ENCODE measurements at places on chromosomes 3 and 15.

- no peak overlapping the region for H3K27ac ChIP-seq
- no peak overlapping the region for H3K4me3 ChIP-seq
- H3K27me3 ChIP-seq = no peaks in the 10 kb centered on the region
- no peak for DNase-seq
- no peaks in the 10 kb centered on the region for H3K36me3 ChIP-seq
Observed at GRCh38 chr3:187567021-187567420, 103.2 kb downstream of the SST start.

- H3K4me3 ChIP-seq = no peak overlapping the region
- no peaks in the 10 kb centered on the region for H3K27me3 ChIP-seq
- H3K27ac ChIP-seq = no peak overlapping the region
- H3K36me3 ChIP-seq = no peaks in the 10 kb centered on the region
- no peak for DNase-seq
- no peaks in the 10 kb centered on the region for H3K4me1 ChIP-seq
Observed at GRCh38 chr15:38242055-38242454, 10.6 kb upstream of the SPRED1 start.

GRCh38 chr3:42443292-42443691, 32.9 kb upstream of the LYZL4 start:
- DNase-seq = no peak
- peaks cover 32% of the 10 kb centered on the region for H3K4me1 ChIP-seq
- H3K4me3 ChIP-seq = no peak overlapping the region
- H3K27me3 ChIP-seq = no peaks in the 10 kb centered on the region
- no peaks in the 10 kb centered on the region for H3K36me3 ChIP-seq
- H3K27ac ChIP-seq = no peak overlapping the region

GRCh38 chr15:61715082-61715481, 345.2 kb downstream of the VPS13C start:
- H3K4me3 ChIP-seq = no peak overlapping the region
- no peak for DNase-seq
- H3K27me3 ChIP-seq = no peaks in the 10 kb centered on the region
- H3K4me1 ChIP-seq = no peaks in the 10 kb centered on the region
- no peak overlapping the region for H3K27ac ChIP-seq
- H3K36me3 ChIP-seq = no peaks in the 10 kb centered on the region

- peaks cover 5% of the 10 kb centered on the region for H3K36me3 ChIP-seq
- no peaks in the 10 kb centered on the region for H3K27me3 ChIP-seq
- H3K27ac ChIP-seq = no peak overlapping the region
- peaks cover 4% of the 10 kb centered on the region for H3K4me1 ChIP-seq
Observed at GRCh38 chr15:78047761-78048627, 29.5 kb downstream of the TBC1D2B start.

- DNase-seq = peak; percentile 69
- no peak overlapping the region for H3K27ac ChIP-seq
- no peaks in the 10 kb centered on the region for H3K4me1 ChIP-seq
- H3K27me3 ChIP-seq = no peaks in the 10 kb centered on the region
- H3K4me3 ChIP-seq = no peak overlapping the region
Observed at GRCh38 chr3:54830658-54831057, 97.2 kb downstream of the LRTM1 start.

DNA sequence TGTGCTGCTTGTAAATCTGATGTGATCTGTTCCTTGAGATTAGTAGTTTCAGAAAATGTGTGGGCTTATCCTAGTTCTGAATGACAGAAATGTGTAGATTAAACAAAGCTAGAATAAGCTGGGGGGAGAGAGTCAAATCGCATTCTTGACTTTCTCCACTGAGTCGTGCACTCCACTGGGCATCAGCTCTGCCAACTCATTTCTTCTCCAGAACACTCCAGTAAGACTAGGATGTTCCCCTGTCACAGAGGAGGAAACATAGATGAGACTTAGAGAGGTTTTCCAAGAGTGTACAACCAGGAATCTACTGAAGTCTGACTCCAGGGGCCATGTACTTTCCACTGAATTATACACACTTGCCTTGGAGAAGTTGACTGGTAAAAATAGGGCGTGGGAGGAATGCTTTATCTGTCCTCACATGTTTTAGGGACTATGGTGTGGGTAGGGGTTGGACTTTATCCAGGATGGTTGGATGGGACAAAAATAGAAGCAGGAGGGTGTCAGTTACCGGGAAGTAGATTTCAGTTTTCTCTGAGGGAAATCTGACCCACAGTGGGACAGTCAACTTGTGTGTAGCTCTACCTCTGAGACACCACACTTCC, 298.2 kb downstream of the UBE2E2 start:
- no peak for DNase-seq
- no peaks in the 10 kb centered on the region for H3K4me1 ChIP-seq
- H3K4me3 ChIP-seq = no peak overlapping the region
- H3K36me3 ChIP-seq = no peaks in the 10 kb centered on the region
- H3K27ac ChIP-seq = no peak overlapping the region

- peaks cover 3% of the 10 kb centered on the region for H3K4me1 ChIP-seq
- H3K27me3 ChIP-seq = no peaks in the 10 kb centered on the region
- DNase-seq = no peak
- no peak overlapping the region for H3K27ac ChIP-seq
- H3K36me3 ChIP-seq = no peaks in the 10 kb centered on the region
- H3K4me3 ChIP-seq = no peak overlapping the region
Observed at GRCh38 chr3:154228561-154229216, 95.6 kb downstream of the DHX36 start.

- H3K27me3 ChIP-seq = peaks cover 8% of the 10 kb centered on the region
- H3K36me3 ChIP-seq = peaks cover 8% of the 10 kb centered on the region
- H3K4me3 ChIP-seq = peak overlapping the region; percentile 52
- no peaks in the 10 kb centered on the region for H3K4me1 ChIP-seq
- DNase-seq = no peak
Observed at GRCh38 chr3:148992027-148992634, 791 bp downstream of the GYG1 start.

GRCh38 chr15:54843006-54843405, 353.7 kb downstream of the RSL24D1 start:
- H3K4me3 ChIP-seq = no peak overlapping the region
- no peaks in the 10 kb centered on the region for H3K27me3 ChIP-seq
- no peak for DNase-seq
- no peaks in the 10 kb centered on the region for H3K4me1 ChIP-seq

- DNase-seq = no peak
- H3K27ac ChIP-seq = no peak overlapping the region
- no peaks in the 10 kb centered on the region for H3K27me3 ChIP-seq
- H3K4me3 ChIP-seq = no peak overlapping the region
- no peaks in the 10 kb centered on the region for H3K36me3 ChIP-seq
Observed at GRCh38 chr3:160678292-160678842, 1.4 kb downstream of the ARL14 start.

DNA sequence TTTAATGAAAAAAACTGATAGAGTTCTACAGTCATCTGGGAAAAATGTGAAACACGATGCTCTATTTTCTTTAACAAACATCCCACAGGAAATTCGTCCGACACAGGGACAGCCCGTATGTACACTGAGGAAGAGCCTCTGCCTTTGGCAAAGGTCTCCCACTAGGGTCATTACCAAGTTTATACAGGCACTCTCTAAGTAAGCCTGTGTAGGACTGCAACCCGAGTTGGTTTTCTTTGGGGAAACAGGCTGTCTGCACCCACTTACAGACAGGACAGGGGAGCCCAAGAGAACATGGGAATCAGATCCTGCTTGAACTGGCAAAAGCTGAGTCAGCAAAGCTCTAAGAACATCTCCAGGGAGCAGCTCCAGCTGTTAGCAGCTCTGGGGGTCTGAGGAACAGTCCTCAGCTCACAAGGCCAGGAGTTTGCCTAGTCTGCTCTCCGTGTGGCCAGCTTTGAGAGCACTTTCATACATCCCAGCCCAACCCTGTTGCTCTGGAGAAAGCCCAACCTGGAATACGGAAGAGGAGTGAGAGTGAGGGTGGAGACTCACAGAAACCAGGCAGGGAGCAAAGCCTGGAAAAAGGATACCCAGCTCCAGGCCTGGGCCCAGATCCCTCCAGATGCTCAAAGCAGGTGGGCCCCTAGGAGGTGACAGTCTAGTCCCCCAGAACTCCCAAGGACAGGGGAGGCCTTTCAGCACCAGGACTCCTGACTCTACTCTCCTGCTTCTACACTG, 1.9 kb downstream of the TBC1D2B start:
- H3K27me3 ChIP-seq = no peaks in the 10 kb centered on the region
- H3K27ac ChIP-seq = no peak overlapping the region

DNA sequence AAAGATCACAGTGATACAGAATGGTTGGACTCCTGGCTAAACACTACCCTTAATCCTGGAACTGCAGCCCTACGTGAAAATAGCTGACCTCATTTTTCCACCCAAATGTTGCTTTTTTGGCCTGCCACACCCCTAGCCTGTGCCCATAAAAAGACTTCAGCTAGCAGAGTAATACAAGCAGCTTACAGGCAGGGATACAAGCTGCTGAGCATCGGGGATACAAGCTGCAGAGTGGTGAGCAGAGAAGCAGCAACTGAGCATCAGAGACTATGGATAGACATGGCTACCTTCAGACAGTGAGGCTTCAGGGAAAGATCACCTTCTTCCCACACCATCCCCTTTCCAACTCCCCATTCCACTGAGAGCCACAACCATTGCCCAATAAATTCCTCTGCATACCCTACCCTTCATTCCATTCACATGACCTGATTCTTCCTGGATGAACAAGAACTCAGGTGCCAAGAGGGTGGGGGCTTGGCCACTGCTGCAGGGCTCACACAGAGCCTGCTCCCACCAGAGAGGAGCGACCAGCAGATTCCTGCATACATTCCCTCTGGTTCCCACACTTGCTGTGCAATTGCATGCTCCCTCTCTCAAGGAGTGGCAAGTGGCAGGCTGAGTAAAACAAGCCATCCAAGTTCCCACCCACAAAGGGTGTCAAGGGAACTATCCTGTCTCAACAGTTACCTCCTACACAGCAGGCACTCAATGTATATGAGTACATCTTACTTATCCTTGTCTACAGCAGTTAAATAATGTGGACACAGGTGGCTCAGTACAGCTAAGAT, 217.5 kb downstream of the ALCAM start:
- no peaks in the 10 kb centered on the region for H3K27me3 ChIP-seq
- no peak overlapping the region for H3K4me3 ChIP-seq
- H3K36me3 ChIP-seq = no peaks in the 10 kb centered on the region
- no peak overlapping the region for H3K27ac ChIP-seq
- DNase-seq = no peak

- DNase-seq = no peak
- no peak overlapping the region for H3K27ac ChIP-seq
- peaks cover 4% of the 10 kb centered on the region for H3K4me1 ChIP-seq
- H3K4me3 ChIP-seq = no peak overlapping the region
- no peaks in the 10 kb centered on the region for H3K36me3 ChIP-seq
- H3K27me3 ChIP-seq = no peaks in the 10 kb centered on the region
Observed at GRCh38 chr3:86180696-86181095, 810.3 kb downstream of the VGLL3 start.

GRCh38 chr3:2510591-2511145, 412.0 kb downstream of the CNTN4 start:
- DNase-seq = no peak
- no peak overlapping the region for H3K27ac ChIP-seq
- H3K36me3 ChIP-seq = no peaks in the 10 kb centered on the region
- H3K4me3 ChIP-seq = no peak overlapping the region
- no peaks in the 10 kb centered on the region for H3K4me1 ChIP-seq

DNA sequence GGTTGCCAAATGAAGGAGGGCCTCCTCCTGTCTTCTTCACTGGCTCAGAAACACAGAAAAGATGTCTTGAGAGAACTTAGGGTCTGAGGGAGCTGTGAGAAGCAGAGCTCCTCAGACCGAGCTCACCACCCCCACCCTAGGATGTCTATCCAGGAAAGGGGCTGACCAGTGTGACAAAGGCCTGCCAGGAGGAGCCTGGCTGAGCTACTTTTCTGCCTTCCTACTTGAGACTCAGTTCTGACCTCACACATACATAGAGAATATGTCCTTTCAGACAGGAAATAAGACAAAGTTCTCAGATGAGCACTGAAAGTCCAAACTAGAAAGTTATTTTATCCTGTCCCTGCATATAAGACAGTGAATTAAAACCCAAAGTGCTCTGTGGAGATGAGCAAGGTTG, 54.5 kb downstream of the KIF9 start:
- H3K27ac ChIP-seq = no peak overlapping the region
- H3K36me3 ChIP-seq = no peaks in the 10 kb centered on the region
- no peak overlapping the region for H3K4me3 ChIP-seq
- H3K4me1 ChIP-seq = no peaks in the 10 kb centered on the region
- DNase-seq = no peak

- H3K27ac ChIP-seq = no peak overlapping the region
- DNase-seq = no peak
- H3K27me3 ChIP-seq = no peaks in the 10 kb centered on the region
- H3K4me3 ChIP-seq = no peak overlapping the region
- H3K36me3 ChIP-seq = 0 out of 2 replicates have a peak, but pooled peaks cover 5% of the 10 kb centered on the region
- H3K4me1 ChIP-seq = no peaks in the 10 kb centered on the region
Observed at GRCh38 chr3:104286645-104287044, 1080.1 kb upstream of the ALCAM start.

GRCh38 chr3:67015702-67016484, 17.8 kb downstream of the KBTBD8 start:
- H3K27ac ChIP-seq = no peak overlapping the region
- no peak overlapping the region for H3K4me3 ChIP-seq
- no peak for DNase-seq
- H3K27me3 ChIP-seq = no peaks in the 10 kb centered on the region

DNA sequence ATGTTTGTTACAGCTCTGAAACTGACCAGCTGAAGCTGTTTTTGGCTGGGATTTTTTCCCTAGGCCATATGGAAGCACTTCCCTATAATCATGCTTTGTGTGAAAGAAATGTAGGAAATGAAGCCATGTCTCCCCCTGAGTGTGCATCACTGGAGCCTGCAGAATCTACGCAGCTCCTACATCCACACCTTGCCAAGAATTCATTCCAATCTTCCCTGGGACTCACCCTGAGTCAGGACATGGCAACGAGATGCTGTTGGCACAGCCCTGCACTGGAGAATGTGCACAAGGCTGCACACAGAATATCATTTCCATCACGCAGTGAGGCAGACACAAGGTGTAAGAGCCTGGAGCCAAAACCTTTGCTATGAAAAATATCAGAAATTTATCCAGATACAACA, 189.5 kb downstream of the ADAMTSL3 start:
- no peak overlapping the region for H3K27ac ChIP-seq
- H3K36me3 ChIP-seq = no peaks in the 10 kb centered on the region
- no peaks in the 10 kb centered on the region for H3K4me1 ChIP-seq
- no peak overlapping the region for H3K4me3 ChIP-seq
- H3K27me3 ChIP-seq = no peaks in the 10 kb centered on the region
- DNase-seq = no peak

DNA sequence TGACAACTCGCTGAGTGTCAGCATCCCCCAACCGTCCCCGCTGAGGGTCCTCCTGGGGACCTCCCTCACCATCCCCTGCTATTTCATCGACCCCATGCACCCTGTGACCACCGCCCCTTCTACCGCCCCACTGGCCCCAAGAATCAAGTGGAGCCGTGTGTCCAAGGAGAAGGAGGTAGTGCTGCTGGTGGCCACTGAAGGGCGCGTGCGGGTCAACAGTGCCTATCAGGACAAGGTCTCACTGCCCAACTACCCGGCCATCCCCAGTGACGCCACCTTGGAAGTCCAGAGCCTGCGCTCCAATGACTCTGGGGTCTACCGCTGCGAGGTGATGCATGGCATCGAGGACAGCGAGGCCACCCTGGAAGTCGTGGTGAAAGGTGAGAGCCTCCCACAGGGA, 35.4 kb downstream of the ACAN start:
- no peak overlapping the region for H3K27ac ChIP-seq
- H3K27me3 ChIP-seq = no peaks in the 10 kb centered on the region
- no peak overlapping the region for H3K4me3 ChIP-seq
- DNase-seq = no peak
- no peaks in the 10 kb centered on the region for H3K4me1 ChIP-seq

Data from H1 (cell line).